Fibroblast of upper back skin (primary cell): ENCODE measurements at places on chromosomes 12 and 14.
A peak's percentile ranks its signal among the peaks of the same experiment; 100 is the strongest.

DNA sequence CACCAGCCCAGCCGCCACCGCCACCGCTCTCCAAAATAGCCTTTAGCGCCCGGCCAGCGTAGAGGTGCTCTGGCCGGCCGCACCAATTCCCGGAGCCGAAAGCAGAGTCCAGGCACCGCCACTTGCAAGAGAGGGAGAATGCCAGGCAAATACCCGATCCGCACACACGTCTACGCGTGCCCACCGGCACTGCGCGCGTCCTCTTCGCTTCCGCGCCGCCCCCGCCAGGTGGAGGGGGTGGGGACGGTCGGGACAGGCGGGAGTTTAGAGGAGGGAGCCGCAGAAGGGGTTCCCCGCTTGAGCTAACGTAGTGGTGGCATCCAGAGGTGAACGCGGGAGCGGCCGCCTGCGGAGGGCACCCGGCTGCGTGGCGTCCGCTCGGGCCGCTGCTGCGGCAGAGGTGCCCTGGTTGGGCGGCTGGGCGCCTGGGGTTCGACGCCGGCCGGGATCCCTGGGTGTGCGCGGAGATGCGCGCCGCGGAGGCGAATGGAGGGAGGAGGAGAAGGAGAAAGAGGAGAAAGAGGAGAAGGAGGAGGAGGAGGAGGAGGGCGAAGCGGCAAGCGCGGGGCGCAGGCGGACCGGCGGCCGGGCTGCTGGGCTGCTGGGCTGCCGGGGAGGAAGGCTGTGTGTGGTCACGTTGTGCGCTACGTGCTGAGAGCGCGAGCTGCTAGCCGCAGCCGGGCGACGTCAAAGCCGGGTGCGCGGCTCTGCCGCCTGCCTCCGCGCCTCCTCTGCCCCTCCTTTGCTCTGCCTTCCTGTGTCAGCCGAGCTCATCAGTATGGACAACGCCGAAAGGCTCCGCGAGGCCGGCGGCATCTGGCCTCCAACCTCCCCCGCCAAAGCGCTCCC, at the start of gene MDGA2:
Gene MDGA2, minus strand, starts transcription at position 140 of the 849 bp plus-strand sequence.
- peak; percentile 11 for DNase-seq

- no peak for DNase-seq
These were observed 5.2 kb downstream of the TEDC1 start for GRCh38 chr14:105495990-105496830.

DNA sequence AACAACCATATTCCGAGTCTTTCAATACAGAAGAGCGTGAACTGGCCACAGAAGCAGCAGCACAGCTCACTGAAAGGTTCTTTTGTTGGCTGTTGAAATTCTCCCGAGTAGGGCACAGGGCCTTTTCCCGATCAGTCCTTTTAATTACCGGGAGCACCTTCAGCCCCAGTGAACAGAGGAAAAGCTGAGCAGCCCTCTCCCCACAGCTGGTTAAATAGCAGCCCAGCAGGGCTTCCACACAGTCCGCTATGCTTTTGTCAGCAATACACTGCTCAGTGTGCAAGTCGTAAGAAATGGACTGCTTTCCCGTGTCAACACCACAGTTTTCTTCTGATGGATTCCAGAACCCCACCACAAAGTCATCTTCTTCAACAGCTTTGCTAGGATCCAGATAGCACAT, 61.3 kb downstream of the DICER1 start:
- peak; percentile 10 for DNase-seq

DNA sequence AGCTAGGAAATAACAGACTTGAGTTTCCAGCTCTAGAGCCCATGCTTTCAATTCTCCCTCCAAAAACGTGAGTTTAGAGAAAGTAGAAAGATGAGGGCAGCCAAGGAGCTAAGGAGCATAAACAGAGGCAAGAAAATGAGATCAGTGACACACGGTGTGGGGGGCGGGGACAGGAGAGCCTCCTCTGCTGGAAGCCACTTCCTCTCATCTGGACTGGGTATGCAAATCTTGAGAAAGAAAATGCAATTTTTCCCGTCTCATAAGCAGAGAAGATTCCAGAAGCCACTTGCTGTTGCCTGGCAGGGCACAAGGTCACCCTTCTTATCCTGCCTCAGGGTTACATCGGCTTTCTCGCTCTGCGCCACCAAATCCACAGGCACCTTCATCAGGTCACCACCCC, 6.0 kb downstream of the OR10P1 start:
- no peak for DNase-seq

DNA sequence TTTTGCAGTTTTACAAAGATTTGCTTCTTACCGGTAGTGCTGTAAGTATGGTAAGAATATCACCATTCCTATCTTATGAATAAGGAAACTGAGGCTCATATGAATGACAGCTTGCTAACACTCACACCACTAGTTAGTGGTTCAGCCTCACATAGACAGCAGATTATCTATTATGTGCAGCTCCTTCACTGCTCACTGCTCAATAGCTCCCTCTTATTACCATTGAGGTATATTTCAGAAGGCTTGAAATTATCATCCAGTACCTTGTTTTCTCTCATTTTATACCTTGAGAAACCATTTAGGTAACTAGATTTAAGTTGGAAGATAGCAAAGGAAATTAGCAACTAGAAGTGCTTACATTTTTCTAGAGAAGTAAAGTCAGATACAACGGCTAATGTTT, 15.5 kb downstream of the RIC8B start:
- DNase-seq = no peak
